ENCODE measurements at places on chromosomes 13 and 19. TPM values are rescaled to one million over a fixed set of nuclear protein-coding genes. Genes with fewer than 3 reads are reported as not detected.

Gene ANO8
- total RNA-seq, result 6.8 TPM

Gene RFPL4A
- not detected for total RNA-seq

Gene SIRT2
- 99.0 TPM for total RNA-seq

Gene SPART
- 32.7 TPM for total RNA-seq

Gene IGFL2
- not detected for total RNA-seq

Gene ACER1
- total RNA-seq, result not detected

Gene PTOV1
- 104 TPM for total RNA-seq

Gene MADCAM1
- total RNA-seq, result 0.22 TPM

Gene PSG4
- not detected for total RNA-seq

Gene ASF1B
- total RNA-seq, result 0.96 TPM

Gene PLPPR3
- total RNA-seq, result not detected

Gene BCL3
- total RNA-seq, result 15.0 TPM

Gene GNA15
- total RNA-seq, result 1.2 TPM

Gene CLEC17A
- total RNA-seq, result not detected

Gene ZNF578
- total RNA-seq, result 2.4 TPM

Gene FREM2
- not detected for total RNA-seq

Gene ANGPTL4
- 8.4 TPM for total RNA-seq

Gene ZNF135
- total RNA-seq, result 3.8 TPM

Gene YJEFN3
- 7.8 TPM for total RNA-seq

Gene C19orf73
- total RNA-seq, result 1.6 TPM

Gene VSTM1
- not detected for total RNA-seq

Gene CEACAM19
- 2.2 TPM for total RNA-seq

Gene FAAP24
- 0.49 TPM for total RNA-seq

Gene OR7D2
- total RNA-seq, result 0.16 TPM

Gene KCTD4
- total RNA-seq, result 0.11 TPM

Gene CADM4
- 6.9 TPM for total RNA-seq

Gene LILRA1
- total RNA-seq, result 0.22 TPM

Gene SLC25A42
- 27.2 TPM for total RNA-seq

Gene SLC17A7
- 0.99 TPM for total RNA-seq

Data from left ventricle myocardium inferior (tissue), 1 donor.